ENCODE measurements at places on chromosomes 11 and 22.
A peak's percentile ranks its signal among the peaks of the same experiment; 100 is the strongest.

- DNase-seq = no peak
Observed at GRCh38 chr11:69667619-69668604, 7.2 kb downstream of the LTO1 start.

- DNase-seq = peak; percentile 89
Observed at GRCh38 chr11:64331569-64332371, 8.2 kb upstream of the CCDC88B start.

- DNase-seq = no peak
Observed at GRCh38 chr11:78274739-78275138, 86.0 kb downstream of the USP35 start.

DNA sequence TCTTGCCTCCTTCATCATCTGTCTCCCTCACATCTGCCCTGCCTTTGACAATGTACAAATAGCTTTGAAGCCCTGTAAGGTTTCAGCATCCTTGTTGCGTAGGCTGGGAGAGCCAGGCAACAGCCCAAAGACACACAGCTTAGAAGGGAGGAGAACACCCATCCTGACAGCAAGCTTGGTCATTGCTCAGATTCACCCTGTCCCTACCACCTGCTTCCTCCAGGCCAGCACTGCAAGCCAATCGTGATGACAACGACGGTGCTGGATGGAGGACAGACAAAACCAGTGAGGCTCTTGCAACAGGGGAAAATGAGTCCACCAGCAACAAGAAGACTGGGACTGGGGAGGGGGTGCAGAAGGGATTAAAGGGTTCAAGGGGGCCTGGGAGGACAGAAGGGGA, 32.9 kb upstream of the CD5 start:
- peak; percentile 18 for DNase-seq

- no peak for DNase-seq
Observed at GRCh38 chr11:111124724-111125123, 120.8 kb upstream of the POU2AF2 start.

DNA sequence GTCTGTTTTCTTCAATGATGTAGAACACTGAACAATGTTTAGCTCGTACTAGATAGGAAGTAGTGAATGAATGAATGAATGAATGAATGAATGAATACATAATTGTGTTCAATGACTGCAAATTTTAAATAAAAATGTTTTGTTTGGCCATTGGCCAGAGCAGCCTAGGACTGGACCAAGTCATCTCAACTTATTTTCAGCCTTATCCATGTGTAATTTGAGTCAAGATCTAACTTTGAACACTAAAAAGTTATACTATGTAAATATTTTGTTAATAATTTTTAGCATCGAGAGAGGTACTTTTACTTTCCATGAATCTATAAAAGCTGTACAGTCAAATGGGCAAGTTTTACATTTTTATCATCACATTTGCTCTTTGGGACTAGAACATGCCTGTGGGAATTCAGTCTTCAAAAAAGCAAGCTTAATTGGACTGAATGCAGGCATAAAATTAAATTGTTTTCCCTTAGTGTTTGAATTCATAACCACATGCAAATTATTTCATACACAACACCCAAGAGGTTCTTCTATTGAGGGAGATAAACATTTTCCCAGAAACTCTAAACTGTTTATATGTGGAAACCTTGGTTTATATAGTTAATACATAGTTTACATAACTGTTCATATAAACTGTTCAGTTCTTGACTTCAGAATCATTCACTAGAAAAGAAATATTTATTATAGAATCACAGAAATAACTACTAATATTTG, 222.1 kb upstream of the ANO3 start:
- no peak for DNase-seq

DNA sequence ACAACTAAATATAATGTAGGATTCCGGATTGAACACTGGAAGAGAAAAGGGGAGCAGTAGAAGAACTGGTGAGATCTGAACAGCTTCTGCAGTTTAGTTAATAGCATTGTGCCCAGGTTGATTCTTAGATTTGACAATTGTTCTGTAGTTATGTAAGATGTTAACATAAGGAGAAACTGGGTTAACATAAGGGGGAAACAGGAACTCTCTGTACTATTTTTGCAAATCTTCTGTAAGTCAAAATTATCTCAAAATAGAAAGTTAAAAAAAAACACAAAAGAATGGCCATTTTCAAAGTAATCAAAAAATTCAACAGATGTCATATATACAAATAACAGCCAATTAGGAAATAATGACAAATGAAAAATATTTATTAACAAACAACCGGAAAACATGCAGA, 18.7 kb upstream of the LRP5 start:
- no peak for DNase-seq

Measured in activated T-cell treated with anti-CD3 and anti-CD28 coated beads, Interleukin-2, amount 50 U/mL, for 48 hours (primary cell).